ENCODE measurements at places on chromosomes 5 and 9.
A peak's percentile ranks its signal among the peaks of the same experiment; 100 is the strongest.

DNA sequence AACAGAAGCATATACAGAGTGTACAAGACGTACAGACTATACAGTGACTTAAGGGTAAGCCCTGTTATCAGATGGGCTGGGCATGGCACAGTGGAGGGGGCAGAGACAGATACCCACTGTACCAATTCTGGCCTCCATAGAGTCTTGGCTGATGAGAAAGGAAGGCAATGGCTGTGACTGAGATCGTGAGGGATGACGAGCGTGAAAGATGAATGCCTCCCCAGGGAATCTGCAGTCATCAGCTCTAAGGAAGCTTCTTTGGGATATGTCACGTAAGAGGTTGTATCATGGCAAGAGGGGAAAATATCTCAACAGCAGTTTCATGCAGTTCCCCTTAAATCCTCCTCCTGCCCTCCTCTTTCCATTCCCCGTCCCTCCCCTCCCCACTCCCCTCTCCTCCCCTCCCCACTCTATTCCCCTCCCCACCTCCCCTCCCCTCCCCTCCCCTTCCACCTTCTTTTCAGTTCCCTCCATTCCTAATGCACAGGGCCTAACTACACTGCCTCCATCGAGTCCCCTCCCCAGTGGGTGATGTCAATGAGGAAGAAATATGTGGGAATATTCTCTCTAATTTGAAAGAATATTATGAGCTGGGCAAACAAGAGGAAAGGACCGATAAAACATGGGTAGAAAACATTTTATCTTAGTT lies 226.4 kb upstream of the DAP start:
- DNase-seq, result no peak

DNA sequence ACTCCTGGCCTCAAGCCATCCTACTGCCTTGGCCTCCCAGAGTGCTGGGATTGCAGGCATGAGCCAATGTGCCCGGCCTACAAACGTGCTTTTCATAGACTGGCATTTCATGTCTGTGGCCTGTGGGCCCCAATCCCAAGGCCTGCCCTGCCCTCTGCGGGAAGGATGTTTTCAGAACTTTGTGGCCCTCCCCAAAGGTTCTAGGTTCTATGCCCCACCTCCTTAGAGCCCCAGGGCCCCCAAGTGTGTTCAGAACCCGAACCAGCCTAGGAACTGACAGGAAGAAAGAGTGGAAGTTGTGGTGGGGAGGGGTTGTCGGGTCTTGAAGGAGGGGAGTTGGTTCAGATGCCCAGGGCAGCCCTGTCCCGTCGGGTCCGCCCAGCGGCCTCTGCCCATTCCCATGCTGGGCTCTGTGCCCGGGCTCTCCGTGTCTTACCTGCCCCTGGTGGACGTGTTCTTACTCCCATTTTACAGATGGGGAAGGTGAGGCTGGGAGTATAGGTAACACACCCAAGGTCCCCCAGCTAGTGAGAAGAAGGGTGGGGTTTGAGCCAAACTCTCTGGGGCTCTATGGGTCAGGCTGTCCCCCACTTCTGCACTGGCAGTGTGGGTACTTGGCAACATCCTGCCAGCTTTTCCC lies 175.8 kb upstream of the IER5L start:
- no peak for DNase-seq

DNA sequence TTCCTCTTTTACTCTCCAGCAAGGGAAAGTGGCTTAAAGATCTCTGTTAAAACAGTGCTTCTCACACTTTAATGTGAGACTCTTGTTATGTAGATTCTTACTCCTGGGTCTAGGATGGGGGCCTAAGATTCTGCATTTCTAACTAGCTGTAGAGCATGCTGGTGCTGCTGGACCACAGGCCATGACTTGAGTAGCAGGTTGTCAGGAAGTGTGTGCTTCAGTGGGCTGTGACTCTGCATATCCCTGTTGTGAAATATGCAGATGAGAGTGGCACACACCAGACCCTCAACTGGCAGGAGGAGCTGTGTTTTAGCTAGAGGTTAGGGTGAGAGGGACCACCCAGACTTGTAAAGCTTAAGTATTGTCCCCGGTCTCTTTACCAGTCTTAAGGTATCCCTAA lies 191.1 kb upstream of the DMRT1 start:
- DNase-seq, result no peak

GRCh38 chr5:161165998-161166660 lies 314.1 kb upstream of the ATP10B start:
- no peak for DNase-seq

GRCh38 chr9:131799177-131799823 lies 59.4 kb upstream of the RAPGEF1 start:
- peak; percentile 51 for DNase-seq
